ENCODE measurements at places on chromosomes 1 and 21. TPM values are rescaled to one million over a fixed set of nuclear protein-coding genes. Genes with fewer than 3 reads are reported as not detected.

The TMEM51 gene
- 0.59 TPM for total RNA-seq

The CLDN19 gene
- total RNA-seq = not detected

GRCh38 chr1:42924082-42924850 lies 34.4 kb downstream of the SLC2A1 start:
- H3K27me3 ChIP-seq = no peaks in the 10 kb centered on the region
- DNase-seq = peak; percentile 99
- H3K4me1 ChIP-seq = peaks cover 12% of the 10 kb centered on the region
- peaks cover 37% of the 10 kb centered on the region for H3K36me3 ChIP-seq
- H3K4me3 ChIP-seq = peak overlapping the region; percentile 90

The AGMAT gene
- 2.2 TPM for total RNA-seq

DNA sequence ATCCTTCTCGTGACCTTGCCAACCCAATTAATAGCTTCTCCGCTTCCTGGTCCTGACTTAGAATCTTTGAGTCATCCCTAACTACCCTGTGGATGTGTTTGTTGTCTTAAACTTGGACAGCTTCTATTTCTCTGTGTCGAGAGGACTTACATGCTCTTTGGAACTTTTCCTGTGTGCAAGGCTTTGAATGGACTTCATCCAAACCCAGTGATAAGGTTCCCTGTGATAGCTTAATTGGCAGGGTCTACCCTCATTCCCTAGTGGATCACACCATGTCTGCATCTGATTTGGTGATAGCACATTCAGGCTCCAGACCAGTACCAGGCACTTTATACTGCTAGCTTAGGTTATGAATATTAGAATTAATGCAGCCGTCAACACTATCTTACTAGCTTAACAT lies 378.2 kb upstream of the KAZN start:
- H3K4me3 ChIP-seq = no peak overlapping the region
- H3K4me1 ChIP-seq = no peaks in the 10 kb centered on the region
- DNase-seq = no peak
- H3K27ac ChIP-seq = no peak overlapping the region
- H3K27me3 ChIP-seq = no peaks in the 10 kb centered on the region
- no peaks in the 10 kb centered on the region for H3K36me3 ChIP-seq

GRCh38 chr1:55669293-55669692 lies 454.1 kb upstream of the USP24 start:
- H3K27ac ChIP-seq = no peak overlapping the region
- DNase-seq = no peak
- no peaks in the 10 kb centered on the region for H3K36me3 ChIP-seq
- no peaks in the 10 kb centered on the region for H3K27me3 ChIP-seq

The HOOK1 gene
- not detected for total RNA-seq

The SLAMF8 gene
- 0.36 TPM for total RNA-seq

DNA sequence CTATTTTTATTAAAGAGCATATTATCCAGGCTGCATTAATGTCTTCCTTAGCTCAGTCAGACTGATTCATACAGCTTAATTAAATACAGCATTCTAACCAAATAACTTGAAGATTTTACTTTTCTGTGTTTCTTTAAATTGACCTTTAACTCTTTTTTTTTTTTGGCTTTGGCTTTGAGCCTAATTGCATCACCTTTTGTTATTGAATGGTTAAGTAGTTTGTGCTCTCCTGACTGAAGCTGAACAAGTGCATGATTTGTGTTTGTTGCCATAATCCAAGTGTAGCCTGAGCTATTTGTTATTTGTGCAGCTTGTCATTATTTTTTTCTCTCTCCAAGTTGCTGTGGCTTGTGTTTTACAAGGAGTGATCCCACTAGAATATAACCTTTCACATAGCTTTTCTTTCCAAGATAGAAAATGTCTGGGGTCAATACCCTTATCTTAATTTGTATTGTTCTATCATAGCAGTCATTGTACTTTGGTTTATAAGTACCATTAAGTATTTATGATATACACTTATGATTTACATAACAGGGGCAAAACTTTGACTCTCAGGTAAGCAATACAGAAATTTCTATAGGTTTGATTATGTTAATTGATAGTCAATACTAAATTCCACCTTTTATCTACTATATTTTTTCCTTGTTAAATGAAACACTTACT lies 31.6 kb downstream of the CDC14A start:
- no peaks in the 10 kb centered on the region for H3K36me3 ChIP-seq
- H3K27me3 ChIP-seq = no peaks in the 10 kb centered on the region
- H3K4me1 ChIP-seq = peaks cover 12% of the 10 kb centered on the region
- no peak overlapping the region for H3K4me3 ChIP-seq
- no peak for DNase-seq

GRCh38 chr1:56490619-56491018 lies 88.7 kb downstream of the PLPP3 start:
- H3K36me3 ChIP-seq = peaks cover 19% of the 10 kb centered on the region
- H3K4me3 ChIP-seq = no peak overlapping the region
- DNase-seq = no peak
- no peak overlapping the region for H3K27ac ChIP-seq
- peaks cover 11% of the 10 kb centered on the region for H3K4me1 ChIP-seq

DNA sequence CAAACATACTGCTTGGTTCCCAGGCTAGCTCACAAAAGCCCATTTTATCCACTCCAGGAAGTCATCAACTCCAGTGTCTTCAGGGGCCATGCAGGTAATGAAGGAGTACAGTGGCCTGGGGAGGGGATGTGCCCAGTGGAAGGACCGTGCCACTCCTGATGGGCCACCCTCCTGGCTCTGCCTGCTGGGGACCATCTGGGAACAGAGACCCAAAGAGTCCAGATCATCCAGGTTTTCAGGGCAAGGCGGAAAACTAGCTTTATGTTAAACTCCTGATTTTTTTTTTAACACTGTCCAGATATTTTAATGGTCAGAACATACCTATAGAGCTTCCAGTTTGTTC lies 75.6 kb downstream of the CD46 start:
- no peak overlapping the region for H3K27ac ChIP-seq
- no peaks in the 10 kb centered on the region for H3K27me3 ChIP-seq
- peaks cover 36% of the 10 kb centered on the region for H3K4me1 ChIP-seq
- no peak overlapping the region for H3K4me3 ChIP-seq

- H3K36me3 ChIP-seq = no peaks in the 10 kb centered on the region
- peaks cover 38% of the 10 kb centered on the region for H3K27me3 ChIP-seq
- H3K4me1 ChIP-seq = no peaks in the 10 kb centered on the region
- no peak overlapping the region for H3K27ac ChIP-seq
Observed at GRCh38 chr1:54997711-54997986, 1.1 kb upstream of the BSND start.

- no peaks in the 10 kb centered on the region for H3K27me3 ChIP-seq
- H3K27ac ChIP-seq = no peak overlapping the region
- H3K36me3 ChIP-seq = no peaks in the 10 kb centered on the region
- peaks cover 74% of the 10 kb centered on the region for H3K4me1 ChIP-seq
Observed at GRCh38 chr1:156709031-156709430, 3.6 kb upstream of the CRABP2 start.

GRCh38 chr1:88877911-88878310 lies 13.5 kb downstream of the GTF2B start:
- H3K27me3 ChIP-seq = no peaks in the 10 kb centered on the region
- H3K27ac ChIP-seq = peak overlapping the region; percentile 24
- H3K4me1 ChIP-seq = peaks cover 3% of the 10 kb centered on the region
- peaks cover 23% of the 10 kb centered on the region for H3K36me3 ChIP-seq
- no peak overlapping the region for H3K4me3 ChIP-seq
- no peak for DNase-seq

GRCh38 chr1:159968901-159969300 lies 14.9 kb upstream of the SLAMF9 start:
- no peaks in the 10 kb centered on the region for H3K27me3 ChIP-seq
- H3K4me1 ChIP-seq = no peaks in the 10 kb centered on the region
- H3K36me3 ChIP-seq = no peaks in the 10 kb centered on the region
- no peak overlapping the region for H3K27ac ChIP-seq
- H3K4me3 ChIP-seq = no peak overlapping the region

DNA sequence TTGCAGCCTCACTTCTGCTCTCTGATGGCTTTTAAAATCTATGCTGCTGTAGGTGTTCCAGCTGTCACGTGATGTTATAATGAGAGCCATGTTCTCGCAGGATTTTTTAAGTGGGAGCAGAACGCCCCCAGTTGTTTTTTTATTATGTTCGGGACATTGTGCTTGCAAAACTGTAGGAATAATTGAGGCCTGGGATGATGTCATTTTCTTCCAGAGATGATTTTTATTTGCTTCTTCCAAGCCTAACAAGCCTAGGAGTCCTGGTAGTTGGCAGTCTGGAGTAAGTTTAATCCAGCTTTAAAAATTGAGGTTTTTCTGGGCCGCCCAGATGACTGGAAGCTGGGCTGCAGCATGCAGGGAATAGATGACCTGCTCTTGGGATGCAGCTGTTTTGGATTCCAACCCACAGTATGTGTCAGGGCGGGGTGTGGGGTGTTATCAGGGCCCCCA lies 34.6 kb upstream of the CHIT1 start:
- no peak overlapping the region for H3K4me3 ChIP-seq
- peaks cover 3% of the 10 kb centered on the region for H3K27me3 ChIP-seq
- no peak overlapping the region for H3K27ac ChIP-seq
- DNase-seq = no peak

DNA sequence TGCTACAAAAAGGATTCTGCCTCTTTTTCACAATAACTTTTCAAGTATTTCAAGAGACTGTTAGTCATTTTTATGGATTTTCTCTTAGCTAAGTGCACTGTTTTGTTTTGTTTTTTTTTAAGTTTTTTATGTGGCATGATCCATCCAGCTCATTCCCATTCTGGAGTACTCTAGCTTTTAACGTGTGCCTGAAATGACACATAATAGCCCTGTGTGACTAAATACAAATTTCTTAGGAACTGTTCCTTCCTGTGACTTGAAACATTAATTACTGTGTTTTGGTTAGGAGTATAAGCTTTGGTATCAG lies 143.9 kb downstream of the HS2ST1 start:
- H3K27ac ChIP-seq = no peak overlapping the region
- H3K4me1 ChIP-seq = peaks cover 5% of the 10 kb centered on the region
- H3K4me3 ChIP-seq = no peak overlapping the region
- no peaks in the 10 kb centered on the region for H3K36me3 ChIP-seq
- DNase-seq = no peak

GRCh38 chr1:62841587-62842169 lies 57.7 kb downstream of the ATG4C start:
- H3K27me3 ChIP-seq = no peaks in the 10 kb centered on the region
- H3K4me1 ChIP-seq = no peaks in the 10 kb centered on the region
- no peak overlapping the region for H3K27ac ChIP-seq
- no peak for DNase-seq

The KPRP gene
- total RNA-seq = not detected

- DNase-seq = peak; percentile 53
- H3K27ac ChIP-seq = no peak overlapping the region
- peaks cover 58% of the 10 kb centered on the region for H3K27me3 ChIP-seq
- no peaks in the 10 kb centered on the region for H3K4me1 ChIP-seq
- H3K4me3 ChIP-seq = no peak overlapping the region
- H3K36me3 ChIP-seq = no peaks in the 10 kb centered on the region
Observed at GRCh38 chr1:202648605-202649226, 61.5 kb downstream of the SYT2 start.

DNA sequence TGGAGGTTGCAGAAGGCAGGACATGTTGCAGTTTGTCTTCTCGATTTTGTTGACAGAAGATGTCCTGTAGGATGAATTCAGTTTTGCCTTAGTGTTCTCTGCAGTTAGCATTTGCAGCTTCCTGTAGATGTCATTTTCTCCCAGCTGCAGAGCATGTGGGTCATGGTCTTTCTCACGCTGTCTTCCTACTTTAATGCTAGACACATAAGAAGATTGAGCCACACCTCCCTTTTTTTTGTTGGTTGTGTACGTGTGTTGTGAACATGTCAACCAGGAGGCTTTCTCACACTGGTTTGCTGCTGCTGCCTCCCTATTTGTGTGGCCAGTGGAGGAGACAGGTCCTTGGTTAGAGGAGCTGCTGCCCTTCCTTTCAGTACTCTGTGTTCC lies 110.7 kb downstream of the VPS13D start:
- no peaks in the 10 kb centered on the region for H3K27me3 ChIP-seq
- peaks cover 18% of the 10 kb centered on the region for H3K36me3 ChIP-seq
- DNase-seq = no peak
- no peak overlapping the region for H3K4me3 ChIP-seq
- peaks cover 8% of the 10 kb centered on the region for H3K4me1 ChIP-seq

The LAMB3 gene
- 9.7 TPM for total RNA-seq

The C1orf226 gene
- total RNA-seq = 0.29 TPM

The SNIP1 gene
- total RNA-seq = 14.1 TPM

- H3K36me3 ChIP-seq = no peaks in the 10 kb centered on the region
- H3K4me3 ChIP-seq = no peak overlapping the region
- H3K27me3 ChIP-seq = peaks cover 11% of the 10 kb centered on the region
- H3K27ac ChIP-seq = no peak overlapping the region
- peak; percentile 67 for DNase-seq
Observed at GRCh38 chr1:7636795-7637526, 134.1 kb upstream of the VAMP3 start.

- peak; percentile 73 for DNase-seq
- peak overlapping the region; percentile 24 for H3K4me3 ChIP-seq
- no peaks in the 10 kb centered on the region for H3K27me3 ChIP-seq
- H3K36me3 ChIP-seq = no peaks in the 10 kb centered on the region
- no peak overlapping the region for H3K27ac ChIP-seq
Observed at GRCh38 chr1:176897350-176898236, 266.9 kb downstream of the ASTN1 start.

- peak overlapping the region; percentile 74 for H3K4me3 ChIP-seq
- no peaks in the 10 kb centered on the region for H3K27me3 ChIP-seq
- peak overlapping the region; percentile 71 for H3K27ac ChIP-seq
- H3K36me3 ChIP-seq = no peaks in the 10 kb centered on the region
Observed at GRCh38 chr1:25996966-25997827, 666 bp downstream of the PAFAH2 start.

The CHODL gene
- not detected for total RNA-seq

GRCh38 chr1:40450495-40451237 lies 390 bp downstream of the ZFP69B start:
- H3K4me1 ChIP-seq = peaks cover 9% of the 10 kb centered on the region
- no peaks in the 10 kb centered on the region for H3K27me3 ChIP-seq

- H3K36me3 ChIP-seq = no peaks in the 10 kb centered on the region
- H3K27me3 ChIP-seq = no peaks in the 10 kb centered on the region
- no peaks in the 10 kb centered on the region for H3K4me1 ChIP-seq
- H3K27ac ChIP-seq = no peak overlapping the region
Observed at GRCh38 chr1:237171454-237172117, 129.6 kb downstream of the RYR2 start.

All from osteoblast (primary cell).